NCI-H1105 treated with DMSO at 0.1 percent for 48 hours (cell line): ENCODE measurements at places on chromosomes 6 and 20.

DNA sequence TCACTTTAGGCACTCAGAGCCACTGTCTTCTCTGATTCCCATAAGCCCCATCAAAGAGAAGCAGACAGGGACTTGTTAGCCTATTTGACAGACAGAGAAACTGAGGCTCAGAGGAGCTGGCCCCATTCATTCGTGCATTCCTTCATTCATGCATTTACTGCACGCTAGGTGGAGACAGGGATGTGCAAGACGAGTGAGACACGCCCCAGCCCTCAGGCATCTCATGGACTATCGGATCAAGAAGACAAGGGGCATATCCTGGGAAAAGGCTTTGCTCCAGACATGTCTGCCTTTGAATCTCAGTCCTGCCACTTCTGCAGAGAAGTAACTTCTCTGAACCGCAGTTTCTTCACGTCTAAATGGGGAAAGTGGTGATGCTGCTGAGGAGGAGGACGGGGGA lies 54.1 kb downstream of the BPIFB1 start:
- no peak for DNase-seq

DNA sequence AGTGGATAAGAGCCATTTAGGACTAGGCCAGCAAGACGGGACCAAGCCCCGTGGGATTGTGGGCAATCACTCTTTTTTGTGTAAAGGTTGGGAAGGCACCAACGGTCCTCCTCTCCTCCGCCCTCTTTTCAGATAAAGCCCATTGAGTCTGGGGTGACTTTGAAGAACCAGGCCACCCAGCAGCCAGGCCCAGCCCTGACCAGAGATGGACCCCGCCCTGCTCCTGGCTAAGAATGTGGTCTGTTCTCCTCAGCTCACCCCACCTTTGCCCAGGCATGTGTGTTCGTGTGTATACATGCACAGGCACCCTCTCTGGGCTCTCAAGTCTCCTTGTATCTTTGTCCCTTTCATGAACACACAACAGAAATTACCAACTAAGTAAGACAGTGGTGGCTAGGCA lies 9.1 kb downstream of the SDC4 start:
- DNase-seq, result no peak

DNA sequence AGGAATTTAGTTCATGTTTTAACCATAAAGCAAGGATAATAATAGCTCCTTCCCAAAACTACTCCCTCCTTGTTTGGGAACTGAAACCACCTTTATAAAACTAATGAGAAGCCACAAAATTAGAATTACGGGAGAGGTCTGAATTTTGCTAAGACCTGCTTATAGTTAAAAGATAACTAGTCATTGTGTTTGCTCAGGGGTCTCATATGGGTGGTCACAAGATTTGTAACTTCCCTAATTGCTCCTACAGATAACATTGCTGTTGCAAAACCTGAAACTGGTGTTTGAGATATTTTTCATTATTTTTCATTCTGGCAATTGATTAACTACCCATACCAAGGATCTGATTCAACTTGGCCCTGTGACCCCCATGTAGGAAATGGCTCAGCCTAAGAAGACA lies 154.5 kb upstream of the PLCB4 start:
- DNase-seq, result no peak

- no peak for DNase-seq
Measured at GRCh38 chr6:64257586-64257985, 622.0 kb downstream of the PHF3 start.

- DNase-seq, result no peak
Measured at GRCh38 chr6:91352878-91353277, 766.0 kb upstream of the MAP3K7 start.

DNA sequence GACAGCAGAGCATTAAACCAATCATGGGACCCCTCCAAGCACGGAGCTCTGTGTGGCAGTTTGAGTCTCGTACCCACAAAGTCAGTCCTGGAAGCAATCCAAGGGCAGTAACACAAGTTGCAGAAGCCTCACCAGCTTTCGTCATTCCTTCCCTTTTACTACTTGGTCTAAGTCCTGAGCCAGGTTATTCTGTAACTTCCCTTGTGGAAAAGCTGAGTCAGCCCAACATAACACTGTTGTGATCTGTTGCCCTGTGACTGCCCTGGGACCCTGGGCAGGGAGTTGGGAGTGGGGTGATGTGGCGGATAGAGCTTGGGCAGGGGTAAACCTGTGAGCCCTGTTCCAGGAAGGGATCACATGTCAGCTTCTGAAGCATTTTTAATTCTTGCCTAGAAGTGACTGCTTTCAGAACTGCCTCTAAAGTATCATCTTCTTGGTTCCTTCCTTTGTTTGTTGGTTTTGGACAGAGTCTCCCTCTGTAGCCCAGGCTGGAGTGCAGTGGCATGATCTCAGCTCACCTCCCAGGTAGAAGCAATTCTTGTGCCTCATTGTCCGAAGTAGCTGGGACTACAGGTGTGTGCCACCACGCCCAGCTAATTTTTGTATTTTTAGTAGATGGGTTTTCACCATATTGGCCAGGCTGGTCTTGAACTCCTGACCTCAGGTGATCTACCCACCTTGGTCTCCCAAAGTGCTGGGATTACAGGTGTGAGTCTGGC lies 183.7 kb upstream of the JAG1 start:
- DNase-seq, result no peak

- DNase-seq, result no peak
Measured at GRCh38 chr20:51562027-51562331, 19.5 kb upstream of the NFATC2 start.

GRCh38 chr6:111231090-111231459 lies 143.8 kb downstream of the SLC16A10 start:
- no peak for DNase-seq

GRCh38 chr6:18990059-18990978 lies 603.2 kb downstream of the RNF144B start:
- DNase-seq, result peak; percentile 92

DNA sequence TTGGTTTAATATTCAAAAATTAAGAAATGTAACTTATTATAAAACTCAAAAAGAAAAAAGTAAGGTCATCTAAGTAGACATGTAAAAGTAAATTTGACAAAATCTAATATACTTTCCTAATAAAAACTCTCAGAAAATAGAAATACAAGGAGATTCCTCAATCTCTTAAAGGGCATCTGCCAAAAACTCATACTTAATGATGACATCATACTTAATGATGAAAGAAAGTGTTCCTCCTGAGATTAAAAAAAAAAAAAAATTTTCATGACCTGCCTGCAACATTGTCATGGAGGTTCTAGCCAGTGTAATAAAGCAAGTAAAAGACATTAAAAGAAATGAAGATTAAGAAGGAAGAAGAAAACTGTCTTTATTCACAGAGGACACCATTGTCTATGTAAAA lies 325.7 kb upstream of the BTBD3 start:
- DNase-seq, result no peak

DNA sequence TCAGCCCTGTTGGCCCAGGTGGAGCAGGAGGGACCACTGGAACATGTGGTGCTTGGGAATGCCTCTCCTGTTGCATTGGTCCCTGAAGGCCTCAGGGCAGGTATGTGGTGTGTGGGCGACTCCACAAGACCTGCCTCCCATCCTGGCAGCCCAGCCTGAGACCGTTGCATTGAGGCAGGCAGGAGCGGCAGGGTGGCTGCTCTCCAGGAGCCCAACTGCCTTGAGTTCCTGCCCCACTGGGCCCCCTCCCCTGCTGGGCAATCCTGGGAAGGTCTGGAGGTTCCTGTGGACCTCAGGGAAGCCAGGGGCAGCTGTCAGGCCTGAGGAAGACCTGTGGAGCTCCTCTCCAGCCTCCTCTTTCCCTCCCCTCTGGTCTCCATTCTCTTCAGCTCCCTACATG lies 19.8 kb downstream of the MAVS start:
- DNase-seq, result no peak

GRCh38 chr6:53530346-53530745 lies 14.6 kb downstream of the GCLC start:
- DNase-seq, result no peak

- no peak for DNase-seq
Measured at GRCh38 chr6:154893917-154894316, 101.2 kb upstream of the TIAM2 start.

- no peak for DNase-seq
Measured at GRCh38 chr6:56328728-56329090, 81.3 kb upstream of the COL21A1 start.

DNA sequence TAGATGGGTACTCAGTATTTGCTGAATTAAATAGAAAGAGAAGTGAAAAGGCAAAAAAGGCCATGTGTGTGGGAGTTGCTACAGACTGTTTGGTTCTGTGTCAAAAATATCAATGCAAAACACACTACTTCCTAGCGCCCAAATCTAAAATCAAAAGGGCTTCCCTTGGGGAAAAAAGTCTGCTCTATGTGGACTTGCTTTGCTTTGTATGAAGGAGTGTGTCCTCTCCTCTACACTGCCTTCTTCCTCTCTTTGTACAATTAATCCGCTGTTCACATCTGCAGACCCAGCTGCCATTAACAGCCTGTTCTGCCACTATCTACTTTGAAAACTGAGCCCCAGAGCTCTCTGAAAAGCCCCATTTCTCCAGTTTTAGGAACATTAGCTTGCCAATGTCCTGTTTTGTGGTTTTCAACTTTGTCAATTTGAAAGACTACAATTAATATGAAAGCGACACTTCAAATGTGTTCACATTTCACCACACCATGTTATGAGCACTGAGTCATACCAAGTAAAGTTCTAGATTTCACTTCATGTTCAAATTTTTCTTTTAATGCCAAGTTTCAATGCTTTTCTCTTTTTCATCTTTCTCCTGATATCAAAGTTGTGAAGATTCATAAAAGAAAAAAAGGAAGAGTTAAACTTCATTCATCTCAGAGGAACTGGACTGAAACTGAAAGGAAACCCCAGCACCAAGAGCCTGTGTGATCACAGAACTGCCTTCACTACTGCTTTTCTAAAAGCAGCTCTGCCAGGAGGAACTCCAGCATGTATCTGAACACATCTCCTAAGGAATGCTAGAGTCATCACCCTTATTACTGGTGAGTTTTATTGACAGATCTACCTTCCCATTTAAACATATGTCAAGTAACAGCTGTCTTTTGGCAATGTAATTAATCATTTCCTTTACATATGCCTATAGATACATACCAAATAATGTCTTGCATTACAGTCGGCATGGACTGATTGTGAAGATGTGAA lies 102.6 kb downstream of the KIF13A start:
- no peak for DNase-seq

- DNase-seq, result no peak
Measured at GRCh38 chr20:59131551-59132285, 31.9 kb upstream of the ZNF831 start.

GRCh38 chr20:42749556-42749955 lies 440.1 kb downstream of the PTPRT start:
- no peak for DNase-seq

DNA sequence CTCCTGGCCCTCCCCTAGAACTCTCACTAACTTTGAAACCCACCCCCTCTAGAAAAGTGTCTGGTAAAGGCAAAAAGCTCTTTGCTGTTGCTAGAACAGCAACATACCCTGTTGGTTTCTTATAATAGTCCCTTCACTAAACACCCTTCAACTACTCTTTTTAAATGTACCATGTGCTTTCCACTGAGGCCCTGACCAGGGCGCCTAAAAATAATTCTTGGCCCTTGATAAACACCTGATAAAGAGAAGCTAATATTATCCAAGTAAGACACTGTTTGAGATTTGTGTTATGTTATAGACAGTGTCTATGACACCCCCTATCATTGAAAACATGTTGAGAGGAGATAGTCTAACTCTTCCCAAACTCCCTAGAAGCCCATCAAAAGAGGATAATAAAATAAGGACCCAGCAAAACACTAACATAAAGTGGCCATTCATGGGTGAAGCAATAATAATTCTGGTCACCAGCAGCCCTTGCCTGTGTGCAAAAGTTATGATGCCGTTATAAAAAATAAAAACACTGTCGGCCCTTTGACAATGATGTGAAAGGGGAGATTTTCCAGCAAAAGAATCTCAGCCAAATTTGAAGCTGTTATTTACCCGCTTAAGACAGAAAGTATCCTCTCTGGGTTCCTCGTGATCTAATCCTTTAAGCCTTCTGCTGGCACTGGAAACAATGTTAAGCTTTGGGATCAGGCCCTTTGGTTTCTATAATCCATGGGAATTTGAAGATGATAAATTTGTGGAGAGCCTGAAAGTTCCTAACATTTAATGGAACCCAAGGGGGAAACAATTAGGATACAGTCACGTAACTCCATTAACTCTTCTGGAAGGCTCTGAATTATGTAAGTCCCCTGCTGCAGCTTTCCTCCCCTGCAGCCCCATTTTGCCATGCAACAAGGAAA lies 122.6 kb upstream of the PLCB4 start:
- no peak for DNase-seq

GRCh38 chr6:44921798-44922197 lies 406.3 kb upstream of the RUNX2 start:
- peak; percentile 33 for DNase-seq

GRCh38 chr20:41191562-41192500 lies 54.5 kb downstream of the PLCG1 start:
- DNase-seq, result no peak

DNA sequence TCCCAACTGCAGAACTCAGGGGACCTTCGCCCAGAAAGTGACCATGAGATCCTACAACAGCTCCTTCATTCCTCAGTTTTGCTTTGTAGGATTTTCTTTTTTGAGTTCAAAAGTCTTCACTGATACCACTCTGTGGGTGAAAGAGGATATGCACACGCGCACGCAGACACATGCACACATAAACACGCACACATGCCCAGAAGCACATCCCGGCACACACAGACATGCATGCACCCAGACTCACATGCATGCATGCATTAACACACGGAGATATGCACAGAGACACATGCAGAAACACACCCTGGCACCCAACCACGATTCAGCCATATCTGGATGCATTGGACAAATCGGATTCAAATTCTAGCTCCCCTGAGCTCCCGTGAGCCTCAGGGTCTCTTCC lies 36.4 kb downstream of the ANKRD60 start:
- no peak for DNase-seq
